NCI-H2107 (cell line): ENCODE measurements at places on chromosomes 6 and 20.

- DNase-seq = no peak
Observed at GRCh38 chr6:678520-678919, 14.4 kb downstream of the EXOC2 start.

DNA sequence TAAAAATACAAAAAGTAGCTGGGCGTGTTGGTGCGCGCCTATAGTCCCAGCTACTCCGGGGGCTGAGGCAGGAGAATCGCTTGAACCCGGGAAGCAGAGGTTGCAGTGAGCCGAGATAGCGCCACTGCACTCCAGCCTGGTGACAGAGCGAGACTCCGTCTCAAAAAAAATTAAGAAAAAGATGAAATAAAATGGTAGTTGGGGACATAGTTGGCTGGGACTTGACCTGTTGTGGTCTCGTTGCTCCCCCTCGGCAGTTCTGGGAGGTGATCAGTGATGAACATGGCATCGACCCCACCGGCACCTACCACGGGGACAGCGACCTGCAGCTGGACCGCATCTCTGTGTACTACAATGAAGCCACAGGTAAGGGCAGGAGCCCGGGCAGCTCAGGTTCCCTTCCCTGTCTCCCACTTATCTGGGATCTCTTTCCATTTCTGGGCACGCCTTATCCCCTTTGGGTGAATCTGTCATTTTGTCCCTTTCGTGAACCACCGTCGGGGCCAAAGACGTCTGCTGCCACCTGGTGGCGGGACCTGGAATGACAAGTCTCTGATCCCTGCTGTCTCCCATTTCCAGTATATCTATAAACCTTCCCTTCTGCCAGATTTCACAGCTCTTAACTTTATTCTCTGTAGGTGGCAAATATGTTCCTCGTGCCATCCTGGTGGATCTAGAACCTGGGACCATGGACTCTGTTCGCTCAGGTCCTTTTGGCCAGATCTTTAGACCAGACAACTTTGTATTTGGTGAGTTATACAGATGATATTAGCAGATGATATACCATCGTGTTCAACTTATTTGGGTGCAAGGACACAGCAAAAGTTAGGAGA, 2.3 kb downstream of the TUBB start:
- peak; percentile 48 for DNase-seq

DNA sequence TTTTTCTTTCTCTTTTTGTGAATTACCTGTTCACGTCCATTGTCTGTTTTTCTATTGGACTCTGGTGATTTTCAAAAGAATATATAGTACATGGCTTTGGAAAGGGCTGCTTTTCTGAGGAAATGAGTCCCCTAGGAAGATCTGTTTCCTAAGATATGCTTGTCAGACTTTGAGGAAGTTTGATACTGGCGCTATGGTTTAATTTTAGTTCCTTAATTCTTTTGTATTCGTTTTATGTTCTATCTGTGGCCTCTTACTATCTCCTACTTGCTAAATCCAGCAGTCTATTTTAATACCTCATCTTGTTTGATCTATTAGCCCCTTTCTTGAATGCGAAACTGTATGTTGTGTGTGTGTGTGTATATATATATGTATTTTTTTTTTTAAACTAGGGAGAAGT, 101.9 kb downstream of the LIN28B start:
- DNase-seq = no peak

GRCh38 chr6:53020005-53020744, 25.1 kb upstream of the GSTA4 start:
- no peak for DNase-seq

GRCh38 chr6:16718356-16718755, 42.9 kb downstream of the ATXN1 start:
- DNase-seq = no peak

DNA sequence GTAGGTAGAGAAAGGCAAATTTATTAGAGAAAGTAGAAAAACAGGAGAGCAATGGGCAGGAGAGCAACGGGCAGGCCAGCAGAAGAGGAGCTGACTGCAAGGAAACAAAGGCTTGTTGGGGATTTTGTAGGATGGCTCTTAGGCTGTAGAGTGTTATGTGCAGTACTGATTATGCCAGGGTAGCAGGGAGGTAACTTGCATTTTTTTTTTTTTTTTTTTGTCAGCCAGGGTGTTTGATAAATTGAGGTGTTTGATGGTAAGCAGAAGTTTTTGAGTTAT, 36.2 kb upstream of the IER3 start:
- no peak for DNase-seq

DNA sequence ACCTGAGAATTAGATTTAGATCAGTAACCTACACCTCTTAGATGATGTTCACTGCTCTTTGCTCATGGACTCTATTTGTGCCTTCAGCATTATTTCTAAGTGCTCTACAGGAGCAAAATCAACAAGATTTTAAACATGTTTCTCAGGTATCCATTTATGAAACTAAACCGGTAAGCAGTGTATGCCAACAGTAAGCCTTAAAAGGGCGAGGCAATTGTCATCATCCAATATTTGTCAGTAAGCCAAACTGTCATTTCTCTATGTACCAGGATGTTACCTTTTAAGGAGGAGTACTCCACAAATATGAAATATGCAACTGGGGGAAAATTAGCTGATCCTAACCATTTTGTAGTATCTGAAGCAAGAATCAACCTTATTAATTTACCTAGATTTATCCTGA, 69.6 kb upstream of the ZNF184 start:
- no peak for DNase-seq

- no peak for DNase-seq
Observed at GRCh38 chr6:35484921-35485392, 11.9 kb downstream of the TEAD3 start.

GRCh38 chr6:83038246-83038645, 27.4 kb downstream of the UBE3D start:
- no peak for DNase-seq

- no peak for DNase-seq
Observed at GRCh38 chr6:121435444-121436069, at the start of gene GJA1. GJA1 (plus strand) TSS chr6:121435646; CDS start chr6:121446848, 11,202 bp downstream.

- no peak for DNase-seq
Observed at GRCh38 chr6:79073888-79074287, 4.2 kb downstream of the PHIP start.

- DNase-seq = no peak
Observed at GRCh38 chr20:47561180-47561579, 59.5 kb downstream of the NCOA3 start.
